Central memory CD8-positive, alpha-beta T cell (primary cell): ENCODE measurements at places on chromosomes 5 and 9.

DNA sequence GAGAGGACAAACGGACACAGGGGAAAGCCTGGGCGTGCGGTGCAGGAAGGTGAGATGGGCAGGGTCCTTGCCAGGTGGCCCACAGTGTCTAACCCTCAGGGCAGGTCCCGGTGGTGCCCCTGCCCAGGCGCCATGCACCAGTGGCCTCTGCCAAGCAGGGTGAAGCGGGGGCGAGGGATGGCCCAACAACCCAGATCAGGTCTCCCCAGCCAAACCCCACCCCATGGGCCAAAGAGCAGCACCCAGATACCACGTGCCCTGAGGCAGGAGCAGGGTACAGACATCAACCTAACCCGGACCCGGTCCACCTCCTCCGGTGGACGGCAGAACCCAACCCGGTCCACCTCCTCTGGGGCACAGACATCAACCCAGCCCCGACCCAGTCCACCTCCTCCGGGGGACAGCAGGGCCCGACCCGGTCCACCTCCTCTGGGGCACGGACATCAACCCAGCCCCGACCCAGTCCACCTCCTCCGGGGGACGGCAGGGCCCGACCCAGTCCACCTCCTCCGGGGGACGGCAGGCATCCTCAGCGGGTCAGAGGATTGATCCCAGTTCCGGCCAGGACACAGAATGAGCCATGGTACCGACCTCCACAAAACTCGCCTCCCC lies 12.8 kb downstream of the SLC12A7 start:
- no peak for DNase-seq

DNA sequence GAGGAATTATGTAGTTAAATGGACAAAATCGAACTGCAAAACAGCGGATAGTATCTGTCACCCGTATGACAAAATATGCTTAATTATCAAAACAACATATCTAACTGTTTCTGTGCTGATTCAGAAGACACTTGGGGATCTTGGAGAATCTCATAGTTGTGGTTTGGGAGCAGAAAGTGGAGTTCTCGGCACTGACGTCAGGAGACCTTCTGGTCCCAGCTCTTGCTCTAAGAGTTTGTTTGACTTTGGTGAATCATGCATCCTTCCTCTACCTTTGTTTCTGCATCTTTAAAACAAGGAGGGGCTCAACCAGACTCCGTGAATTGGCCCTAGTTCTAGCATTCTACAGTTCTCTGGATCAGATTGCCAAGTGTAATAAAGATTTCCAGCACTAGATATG lies 37.0 kb upstream of the TAF1L start:
- no peak for DNase-seq

DNA sequence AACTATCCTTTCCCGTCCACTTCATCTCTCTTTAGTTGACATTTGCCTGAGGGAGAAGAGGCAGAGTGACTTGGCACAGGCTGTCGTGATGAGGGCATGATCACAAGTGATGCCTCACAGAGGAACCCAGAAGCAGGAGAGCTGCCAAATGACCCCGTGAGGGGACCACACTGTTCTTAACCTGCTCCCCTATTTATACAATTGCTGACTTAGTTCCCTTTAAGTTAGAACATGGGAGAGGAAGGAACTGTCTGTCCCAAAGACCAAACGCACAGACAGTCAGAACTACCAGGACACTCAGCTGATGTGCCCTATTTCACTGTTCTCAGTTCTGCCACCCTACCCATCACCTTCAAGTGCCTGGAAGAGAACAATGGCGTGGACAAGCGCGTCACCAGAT lies 73.7 kb downstream of the SLC1A3 start:
- DNase-seq, result no peak

- no peak for DNase-seq
These were observed 3.9 kb downstream of the STC2 start for GRCh38 chr5:173324115-173325001.

DNA sequence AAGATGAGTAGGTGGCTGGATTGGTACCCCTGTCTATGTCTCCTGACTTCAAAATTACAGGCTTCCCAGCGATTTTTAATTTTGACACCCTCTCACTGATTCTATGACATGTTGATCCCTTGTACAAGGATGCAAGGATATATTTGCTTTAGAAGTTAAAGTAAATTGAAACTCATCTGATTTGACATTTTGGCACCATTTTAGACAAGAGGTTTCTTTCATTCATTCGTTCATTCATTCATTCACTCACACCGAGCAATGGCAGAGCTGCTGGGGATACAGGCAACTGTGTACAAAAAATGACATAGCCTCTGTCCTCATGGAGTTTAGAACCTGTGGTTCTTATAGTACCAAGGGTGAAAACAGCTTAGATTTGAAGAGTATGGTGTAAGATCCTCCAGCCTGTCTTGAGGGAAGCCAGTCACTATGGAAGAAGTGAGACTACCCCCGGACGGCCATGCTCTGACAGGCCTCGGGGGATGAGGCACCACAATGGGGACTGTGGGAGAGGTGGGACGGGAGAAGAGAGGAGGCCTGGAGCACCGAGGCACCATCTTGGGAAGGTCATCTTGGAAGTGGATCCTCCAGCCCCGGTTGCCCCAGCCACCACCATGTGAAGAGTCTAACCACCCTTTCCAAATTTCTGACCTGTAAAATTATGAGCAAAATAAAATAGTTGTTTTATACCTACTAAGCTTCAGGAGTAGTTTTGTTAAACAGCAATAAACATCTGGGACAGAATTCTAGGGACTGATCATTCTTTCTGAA lies 16.2 kb downstream of the STC2 start:
- no peak for DNase-seq

GRCh38 chr9:72443855-72444254 lies 77.6 kb upstream of the TMC1 start:
- no peak for DNase-seq

DNA sequence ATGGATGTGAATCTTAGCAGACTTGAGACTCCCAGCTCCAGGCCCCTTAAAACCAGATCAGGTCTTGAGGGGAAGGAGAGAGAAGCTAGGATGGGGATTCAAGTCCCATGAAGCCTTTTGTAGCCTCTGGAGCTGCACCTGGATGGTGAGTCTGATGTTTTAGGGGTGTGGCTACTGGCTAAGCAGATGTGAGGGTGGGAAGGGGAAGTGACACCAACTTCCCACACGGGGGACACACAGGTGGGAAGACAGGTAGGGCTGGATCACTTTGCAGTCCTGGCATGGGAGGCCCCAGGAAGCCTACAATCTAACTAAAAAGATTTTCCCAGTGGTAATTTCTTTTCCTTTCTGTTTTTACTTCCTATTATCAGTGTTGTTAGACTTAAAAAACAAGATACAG lies 38.7 kb upstream of the UBAP2 start:
- DNase-seq, result no peak

DNA sequence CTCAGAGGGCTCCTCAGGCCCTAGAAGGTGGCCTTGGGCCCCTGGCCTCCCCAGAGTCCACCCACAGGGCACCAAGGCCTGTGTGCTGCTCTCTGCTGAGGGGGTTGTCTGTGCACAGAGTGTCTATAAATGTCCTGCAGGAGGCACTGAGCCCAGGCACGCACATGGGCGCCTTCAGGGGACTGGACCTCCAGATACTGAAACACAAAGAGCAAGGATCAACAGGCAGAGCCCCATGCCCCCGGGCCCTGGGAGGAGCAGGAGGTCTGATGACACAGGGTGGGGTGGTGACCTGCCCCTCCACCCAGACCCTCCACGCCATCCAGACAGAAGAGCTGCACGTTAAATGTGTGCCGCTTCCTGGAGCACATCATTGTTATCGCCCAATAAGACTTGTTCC lies 64.6 kb upstream of the SIMC1 start:
- no peak for DNase-seq

GRCh38 chr5:141957367-141957996 lies 520 bp downstream of the PCDH12 start:
- no peak for DNase-seq

GRCh38 chr9:97529363-97530076 lies 28.1 kb downstream of the TMOD1 start:
- no peak for DNase-seq

GRCh38 chr5:3787604-3788003 lies 192.0 kb downstream of the IRX1 start:
- no peak for DNase-seq

GRCh38 chr5:103562453-103563157 lies at the start of gene NUDT12:
TSS of gene NUDT12 (minus strand) at chr5:103562789. CDS start at chr5:103560248, 2,541 bp downstream.
- DNase-seq, result no peak

DNA sequence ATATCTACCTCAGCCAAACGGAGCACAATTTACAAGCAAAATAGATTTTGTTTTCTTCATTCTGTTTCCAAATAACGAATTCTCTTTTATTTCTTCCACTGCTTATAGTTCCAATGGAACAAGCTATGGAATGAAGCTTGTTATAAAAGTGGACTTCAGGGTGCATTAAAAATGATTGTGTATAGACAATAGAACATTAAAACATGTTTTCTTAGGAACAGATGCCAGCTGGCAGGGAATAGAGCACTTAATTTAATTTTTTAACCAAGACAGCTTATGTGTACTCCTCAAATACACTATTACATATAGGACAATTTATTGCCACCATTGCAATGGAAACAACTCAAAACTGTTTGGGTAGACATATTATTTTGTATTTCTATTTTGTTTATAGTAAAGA lies 860.1 kb upstream of the TYRP1 start:
- no peak for DNase-seq

GRCh38 chr9:137397675-137398423 lies 25.1 kb downstream of the EXD3 start:
- no peak for DNase-seq

- DNase-seq, result no peak
These were observed 97.0 kb upstream of the COL5A1 start for GRCh38 chr9:134544388-134545214.

- DNase-seq, result no peak
These were observed 30.0 kb downstream of the SPEF2 start for GRCh38 chr5:35647712-35648111.

- no peak for DNase-seq
These were observed 55.1 kb downstream of the KIAA1958 start for GRCh38 chr9:112541685-112542084.

- DNase-seq, result no peak
These were observed 127.8 kb upstream of the RAPGEF1 start for GRCh38 chr9:131867611-131868192.

DNA sequence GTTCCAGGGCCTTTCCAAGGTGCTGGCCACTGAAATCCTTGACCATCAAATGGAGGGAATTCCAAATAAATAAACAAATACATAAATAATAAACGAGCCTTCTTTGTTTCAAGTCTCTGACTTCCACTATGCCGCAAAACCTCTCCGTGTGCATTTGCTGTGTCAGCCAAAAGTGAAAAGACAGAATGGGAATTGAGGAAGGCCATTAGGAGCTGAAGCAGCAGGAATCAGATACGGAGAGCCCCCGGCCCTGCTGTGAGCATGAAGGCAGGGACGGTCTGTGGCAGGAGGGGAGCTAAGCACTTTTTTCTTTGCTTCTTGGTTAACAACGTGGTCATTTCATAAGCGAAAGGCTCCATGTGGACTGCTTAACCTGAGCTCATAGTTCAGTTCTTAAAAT lies 26.1 kb downstream of the PLPPR1 start:
- no peak for DNase-seq

- DNase-seq, result no peak
These were observed 103.5 kb upstream of the ARRDC3 start for GRCh38 chr5:91486638-91487037.

GRCh38 chr5:168696611-168697010 lies 117.4 kb upstream of the PANK3 start:
- no peak for DNase-seq

DNA sequence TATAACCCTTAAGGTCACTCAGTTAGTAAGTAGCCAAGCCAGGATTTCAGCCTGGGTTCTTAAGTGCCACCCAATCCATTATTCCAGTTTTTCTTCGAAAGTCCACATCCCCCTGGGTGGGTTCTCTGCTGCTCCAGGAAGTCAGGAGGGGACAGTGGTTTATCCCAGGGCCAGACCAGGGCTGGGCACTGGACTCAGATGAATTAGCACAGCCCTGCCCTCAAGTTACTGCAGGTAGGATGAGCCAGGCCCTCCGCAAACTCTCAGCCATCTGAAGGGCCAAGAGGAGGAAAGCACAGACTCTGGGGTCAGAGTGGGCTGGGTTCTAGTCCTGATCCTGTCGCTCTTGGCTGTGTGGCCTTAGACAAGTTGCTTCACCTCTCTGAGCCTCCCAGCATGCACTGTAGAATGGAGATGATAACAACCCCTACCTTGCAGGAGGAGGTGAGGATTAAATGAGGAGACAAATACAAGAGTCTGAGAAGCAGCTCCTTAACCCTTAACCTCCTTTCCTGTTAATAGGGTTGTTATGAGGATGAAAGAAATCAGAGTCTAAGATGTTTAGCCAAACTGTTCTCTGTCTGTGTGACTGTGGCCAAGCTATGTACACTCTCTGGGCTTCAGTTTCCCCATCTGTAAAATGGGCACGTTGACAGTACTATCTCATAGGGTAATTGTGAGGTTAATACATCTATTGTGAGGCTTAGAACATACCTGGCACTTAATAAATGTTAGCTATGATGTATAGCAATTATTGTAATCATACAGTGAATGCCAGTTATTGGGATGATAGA lies 6.8 kb upstream of the NEURL1B start:
- DNase-seq, result no peak

GRCh38 chr9:132383462-132383883 lies 23.2 kb downstream of the TTF1 start:
- no peak for DNase-seq

- DNase-seq, result no peak
These were observed 9.2 kb upstream of the PHYHD1 start for GRCh38 chr9:128911529-128912035.

- DNase-seq, result no peak
These were observed 130.9 kb downstream of the DOCK2 start for GRCh38 chr5:169767938-169768337.

- no peak for DNase-seq
These were observed 532.7 kb upstream of the ST8SIA4 start for GRCh38 chr5:101435768-101436167.

DNA sequence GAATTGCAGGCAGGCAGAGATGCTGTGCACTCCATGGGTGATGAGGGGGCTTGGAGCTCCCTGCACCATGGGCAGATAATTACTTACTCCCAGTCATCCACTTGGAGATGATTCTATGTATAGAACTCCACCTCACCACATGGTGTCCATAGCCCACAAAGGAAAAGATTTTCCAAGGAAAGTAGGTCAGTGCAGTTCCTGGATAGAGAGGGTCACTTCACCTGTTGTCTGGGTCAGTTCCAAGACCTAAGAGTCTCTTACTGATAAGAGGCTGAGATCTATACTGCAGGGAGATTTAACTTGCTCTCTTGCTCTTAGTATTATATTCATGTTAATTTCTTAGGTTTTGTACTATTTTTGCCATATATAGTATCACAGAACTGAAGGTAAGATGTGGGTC lies 113.9 kb upstream of the BRINP1 start:
- DNase-seq, result no peak

- DNase-seq, result no peak
These were observed 122.1 kb downstream of the SAXO1 start for GRCh38 chr9:18910916-18911315.

DNA sequence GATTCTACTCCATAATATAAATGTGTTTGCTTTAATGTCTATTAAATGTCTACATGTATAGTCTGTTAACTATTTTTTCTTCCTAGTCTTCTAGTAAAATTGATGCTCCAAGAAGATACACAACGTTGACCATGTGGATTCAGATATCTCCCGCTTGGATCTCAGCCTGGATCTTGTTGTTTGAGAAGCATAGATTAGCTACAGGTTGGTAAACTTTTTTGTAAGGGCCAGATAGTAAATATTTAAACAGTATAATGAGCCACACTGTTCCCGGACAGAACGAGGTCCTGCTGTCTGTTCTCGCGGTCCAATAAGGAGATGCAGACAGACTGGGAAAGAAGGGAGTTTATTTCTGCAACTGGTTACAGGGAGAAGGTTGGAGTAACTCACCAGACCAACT lies 86.2 kb upstream of the IL12B start:
- DNase-seq, result no peak
